Subcutaneous adipose tissue (tissue), 4 donors: ENCODE measurements at places on chromosomes 6 and 20. TPM values are rescaled to one million over a fixed set of nuclear protein-coding genes. Genes with fewer than 3 reads are reported as not detected.

SPDEF gene
- 0.22 TPM for total RNA-seq

FAM8A1 gene
- total RNA-seq, result 40.3 TPM

HELZ2 gene
- total RNA-seq, result 10.6 TPM

TUBB2B gene
- total RNA-seq, result 3.4 TPM

RSPH4A gene
- 0.22 TPM for total RNA-seq

PNPLA1 gene
- not detected for total RNA-seq

EYA4 gene
- total RNA-seq, result 7.7 TPM

ZNF391 gene
- total RNA-seq, result 1.8 TPM

ERVFRD-1 gene
- 0.65 TPM for total RNA-seq

OPN5 gene
- total RNA-seq, result not detected

NEURL2 gene
- 11.6 TPM for total RNA-seq

MYCT1 gene
- total RNA-seq, result 34.5 TPM

FGD2 gene
- 38.0 TPM for total RNA-seq

C6orf141 gene
- total RNA-seq, result 4.1 TPM

MATN4 gene
- not detected for total RNA-seq

AVP gene
- 4.3 TPM for total RNA-seq

DDO gene
- total RNA-seq, result 2.2 TPM

DACT2 gene
- not detected for total RNA-seq

CST2 gene
- not detected for total RNA-seq

EYS gene
- total RNA-seq, result 0.98 TPM

CCN6 gene
- total RNA-seq, result not detected
